Skeletal muscle cell (primary cell): ENCODE measurements at places on chromosomes 5 and 9.

DNA sequence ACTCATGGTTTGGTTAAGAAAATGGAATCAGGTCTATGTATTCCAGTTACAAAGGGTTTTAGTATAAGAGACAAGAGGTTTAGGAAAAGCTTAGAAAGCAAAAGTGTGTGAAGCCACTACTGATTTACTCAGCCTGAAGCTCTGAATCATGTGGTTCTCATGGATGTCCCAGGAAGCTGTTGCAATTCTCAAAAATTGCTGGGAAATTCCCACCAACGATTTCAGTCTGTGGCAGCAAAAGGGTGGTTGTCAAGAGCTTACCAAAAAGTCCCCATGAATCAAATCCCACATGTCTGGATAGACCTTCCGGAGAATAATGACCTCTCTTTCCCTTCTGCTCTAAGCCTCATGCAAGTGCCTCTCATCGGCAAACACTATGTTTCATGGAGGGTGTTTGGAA lies 929.9 kb downstream of the TLE4 start:
- DNase-seq: peak; percentile 17

GRCh38 chr5:148255456-148255855 lies 13.1 kb upstream of the SPINK13 start:
- DNase-seq: no peak

- no peak for DNase-seq
Observed at GRCh38 chr5:133274597-133274935, 222.8 kb downstream of the HSPA4 start.

GRCh38 chr5:143072734-143073133 lies 302.6 kb downstream of the ARHGAP26 start:
- no peak for DNase-seq

DNA sequence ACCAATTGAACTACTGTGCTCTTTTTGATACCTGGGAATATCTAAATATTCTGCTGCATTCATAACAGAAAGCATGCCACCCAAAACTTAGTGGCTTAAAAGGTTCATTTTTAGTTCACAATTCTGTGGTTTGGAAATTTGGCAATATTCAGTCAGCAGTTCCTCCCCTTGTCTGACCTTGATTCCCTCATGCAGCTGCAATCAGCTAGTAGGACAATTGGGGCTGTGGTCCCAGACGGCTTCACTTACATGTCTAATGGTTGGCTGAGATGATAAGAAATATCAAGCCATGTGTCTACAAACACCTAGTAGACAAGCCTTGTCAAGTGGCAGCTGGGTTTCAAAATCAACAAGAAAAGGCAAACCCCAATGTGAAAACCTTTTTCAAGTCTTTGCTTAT lies 51.3 kb downstream of the ANXA1 start:
- DNase-seq: no peak

GRCh38 chr5:9015260-9015936 lies 530.5 kb downstream of the SEMA5A start:
- peak; percentile 19 for DNase-seq

- peak; percentile 85 for DNase-seq
Observed at GRCh38 chr5:125550274-125550673, 803.8 kb upstream of the ZNF608 start.

- DNase-seq: no peak
Observed at GRCh38 chr9:32351845-32352244, 32.6 kb upstream of the ACO1 start.

DNA sequence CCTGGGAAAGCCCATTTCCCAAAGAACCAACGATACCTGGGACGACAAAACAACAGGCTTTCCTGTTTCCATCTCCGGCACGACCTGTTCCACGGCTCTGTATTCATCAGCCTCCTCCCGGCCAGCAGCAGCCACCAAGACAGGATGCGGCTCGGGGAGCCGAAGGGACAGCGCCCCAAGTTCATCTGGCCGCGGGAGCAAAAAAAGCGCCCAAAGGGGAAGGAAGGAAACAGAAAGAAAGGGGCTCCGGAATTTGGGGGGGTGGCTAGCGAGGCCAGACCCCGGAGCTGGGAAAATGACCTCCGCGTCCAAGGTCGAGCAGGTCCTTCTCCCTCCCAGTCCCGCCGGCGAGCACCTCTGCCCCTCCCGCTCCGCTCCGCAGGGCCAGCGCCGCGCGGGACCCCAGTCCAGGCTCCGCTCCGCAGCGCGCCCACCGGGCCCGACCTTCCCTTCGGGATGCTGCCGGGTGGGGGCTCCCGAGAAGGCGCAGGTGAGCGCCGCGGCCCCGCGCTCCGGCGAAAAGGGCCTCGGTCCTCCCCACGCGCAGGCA lies 608 bp downstream of the ELOVL7 start:
- no peak for DNase-seq

DNA sequence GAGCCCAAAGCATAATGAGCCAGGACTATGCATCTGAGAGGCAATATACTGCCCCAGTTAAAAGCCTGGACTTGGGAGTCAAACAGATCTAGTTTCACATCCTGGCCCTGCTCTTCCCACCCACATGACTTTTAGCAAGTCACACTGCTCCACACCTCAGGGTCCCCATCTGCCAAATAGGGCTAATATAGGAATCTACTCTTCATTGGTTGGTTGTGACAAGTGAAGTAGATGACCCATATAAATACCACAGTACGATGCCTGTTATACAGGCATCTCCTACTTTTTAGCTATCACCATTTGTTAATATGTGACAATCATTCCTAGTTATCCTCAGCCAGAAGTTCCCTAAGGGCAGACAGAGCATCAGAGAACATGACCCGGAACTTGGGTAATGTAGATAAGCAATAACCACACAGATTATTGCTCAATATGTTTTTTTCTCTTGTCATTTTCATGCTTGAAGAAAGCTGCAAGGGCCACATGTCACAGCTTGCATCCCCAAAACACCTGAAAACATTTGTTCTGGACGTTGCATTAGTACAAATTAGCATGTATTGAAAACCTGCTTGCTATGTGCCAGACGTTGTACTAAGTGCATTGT lies 20.4 kb downstream of the ADAM19 start:
- no peak for DNase-seq
